ENCODE measurements at places on chromosomes 4 and X. TPM values are rescaled to one million over a fixed set of nuclear protein-coding genes. Genes with fewer than 3 reads are reported as not detected.

Gene SPANXN3
- not detected for total RNA-seq

Gene RAB9A
- 19.2 TPM for total RNA-seq

Gene GAGE12D
- not detected for total RNA-seq

Gene HDX
- total RNA-seq = 5.5 TPM

Gene HMGN5
- 0.60 TPM for total RNA-seq

Gene JAKMIP1
- total RNA-seq = not detected

Gene PDE6B
- total RNA-seq = 2.6 TPM

Gene BLOC1S4
- total RNA-seq = 10.0 TPM

Gene GNRHR
- total RNA-seq = not detected

Gene ATXN3L
- not detected for total RNA-seq

Gene PQBP1
- total RNA-seq = 80.2 TPM

Gene HSFX4
- total RNA-seq = not detected
